Fibroblast of upper back skin (primary cell): ENCODE measurements at places on chromosomes 2 and 18.
A peak's percentile ranks its signal among the peaks of the same experiment; 100 is the strongest.

DNA sequence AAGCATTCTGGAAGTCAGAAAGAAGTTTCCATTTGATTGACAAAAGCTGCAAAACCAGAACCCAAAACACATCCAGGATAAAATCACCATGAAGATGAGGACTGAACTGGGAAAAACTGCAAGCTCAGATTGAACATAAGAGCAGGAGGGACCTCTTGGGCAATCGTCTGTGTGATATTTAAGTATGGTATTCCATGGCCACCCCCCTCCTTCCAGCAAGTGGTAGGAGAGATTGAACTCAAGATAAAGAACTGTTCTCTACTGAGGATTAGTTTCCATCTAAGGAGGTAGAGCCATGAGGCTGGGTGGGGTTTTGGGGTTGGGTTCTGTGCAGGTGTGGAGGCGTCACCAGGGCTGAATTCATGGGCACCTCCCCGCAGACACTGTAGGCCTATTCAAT is 251.1 kb downstream of the NCKAP5 start:
- DNase-seq, result no peak

DNA sequence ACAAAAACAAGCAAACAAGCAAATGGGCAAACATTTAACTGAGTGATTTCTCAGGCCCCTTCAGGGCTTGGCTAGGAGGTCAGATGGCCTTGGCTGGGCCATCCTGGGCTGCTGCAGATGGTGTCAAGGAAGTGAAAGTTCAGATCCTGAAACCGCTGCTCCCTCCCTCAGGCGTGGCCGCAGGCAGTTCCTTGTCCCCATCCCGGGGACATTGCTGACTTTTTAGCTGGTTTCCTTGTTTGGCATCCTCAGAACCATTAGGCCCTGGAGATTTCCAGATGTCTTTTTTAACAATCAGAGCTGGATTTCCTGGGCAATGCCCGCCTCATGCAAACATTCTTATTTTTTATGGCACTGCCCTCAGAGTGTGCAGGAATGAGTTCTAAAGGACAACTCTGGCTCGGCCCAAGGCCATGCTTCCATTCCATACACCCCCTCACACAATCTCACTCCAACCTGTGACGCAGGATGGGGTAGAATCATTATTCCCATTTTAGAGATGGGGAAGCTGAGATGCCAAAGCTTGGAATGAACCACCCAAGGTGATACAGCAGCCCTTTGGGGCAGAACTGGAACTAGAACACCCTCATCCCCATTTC is 86.1 kb upstream of the ZCCHC2 start:
- DNase-seq, result no peak

GRCh38 chr18:56162311-56163265 is 475.8 kb downstream of the TXNL1 start:
- DNase-seq, result no peak

GRCh38 chr2:190311893-190312634 is 7.6 kb downstream of the HIBCH start:
- DNase-seq, result no peak

- DNase-seq, result no peak
Measured at GRCh38 chr18:41545091-41545888, 409.7 kb upstream of the PIK3C3 start.

GRCh38 chr2:71428472-71429383 is 24.6 kb upstream of the DYSF start:
- no peak for DNase-seq

GRCh38 chr2:224524657-224525056 is 60.5 kb downstream of the CUL3 start:
- DNase-seq, result no peak

- DNase-seq, result no peak
Measured at GRCh38 chr2:129347486-129348217, 631.8 kb upstream of the RAB6C start.

DNA sequence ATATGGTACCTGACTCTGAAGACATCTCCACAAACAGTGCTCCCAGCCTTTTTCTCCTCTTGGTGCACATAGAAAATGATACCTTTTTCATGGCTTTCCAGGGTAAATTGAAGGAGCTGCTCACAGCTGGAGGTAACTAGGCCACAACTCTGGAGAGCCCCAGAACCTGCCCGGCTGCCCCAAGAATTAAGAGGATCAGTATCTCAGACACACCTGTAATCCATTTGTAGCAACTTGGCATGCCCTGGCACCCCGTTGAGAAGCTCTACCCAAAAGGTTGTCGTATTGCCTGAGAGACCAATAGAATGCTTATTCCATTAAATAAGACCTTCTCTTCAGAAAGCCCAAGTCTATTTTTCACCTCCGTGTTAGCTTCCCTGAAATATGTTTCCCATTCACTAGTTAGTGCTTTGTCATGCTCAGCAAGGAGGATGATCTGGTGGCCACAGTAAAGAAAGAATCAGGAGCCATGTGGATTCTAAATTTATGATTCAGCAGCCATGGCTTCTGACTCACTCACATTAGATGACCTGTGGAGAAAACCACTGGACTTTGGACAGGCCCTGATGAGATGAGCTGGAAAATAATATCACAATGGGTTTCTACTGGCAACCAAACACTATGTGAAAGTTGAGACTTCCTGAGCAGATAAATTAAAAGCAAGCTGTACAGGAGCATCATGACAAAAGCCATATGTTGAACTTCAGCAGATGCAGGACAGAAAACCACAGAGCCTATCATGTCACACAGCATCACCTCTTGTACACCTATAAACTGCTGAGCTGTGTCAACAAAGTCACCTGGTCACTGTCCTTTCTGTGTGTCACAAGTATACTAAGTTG is 253.3 kb upstream of the OSR1 start:
- DNase-seq, result peak; percentile 98

- DNase-seq, result no peak
Measured at GRCh38 chr2:74005786-74006185, 21.1 kb downstream of the TET3 start.

- DNase-seq, result no peak
Measured at GRCh38 chr2:230915319-230915718, 9.7 kb downstream of the GPR55 start.

DNA sequence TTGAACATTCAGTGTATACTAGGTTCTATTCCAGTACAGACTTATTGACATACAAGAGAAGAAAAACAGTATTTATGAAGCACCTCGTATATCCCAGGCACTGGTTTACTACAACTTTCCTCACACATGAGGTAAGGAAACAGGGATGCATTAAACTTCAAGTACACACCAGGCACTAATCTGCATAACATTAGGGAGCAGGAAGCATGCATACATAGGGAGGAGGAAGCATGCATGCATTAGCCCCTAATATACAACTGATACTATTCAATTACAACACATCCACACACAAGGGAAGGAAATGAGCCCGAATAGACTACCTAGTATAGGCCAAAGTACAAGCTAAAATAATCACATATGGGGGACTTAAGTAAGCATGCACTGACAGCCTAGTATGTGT is 525.3 kb downstream of the SUCLG1 start:
- no peak for DNase-seq

DNA sequence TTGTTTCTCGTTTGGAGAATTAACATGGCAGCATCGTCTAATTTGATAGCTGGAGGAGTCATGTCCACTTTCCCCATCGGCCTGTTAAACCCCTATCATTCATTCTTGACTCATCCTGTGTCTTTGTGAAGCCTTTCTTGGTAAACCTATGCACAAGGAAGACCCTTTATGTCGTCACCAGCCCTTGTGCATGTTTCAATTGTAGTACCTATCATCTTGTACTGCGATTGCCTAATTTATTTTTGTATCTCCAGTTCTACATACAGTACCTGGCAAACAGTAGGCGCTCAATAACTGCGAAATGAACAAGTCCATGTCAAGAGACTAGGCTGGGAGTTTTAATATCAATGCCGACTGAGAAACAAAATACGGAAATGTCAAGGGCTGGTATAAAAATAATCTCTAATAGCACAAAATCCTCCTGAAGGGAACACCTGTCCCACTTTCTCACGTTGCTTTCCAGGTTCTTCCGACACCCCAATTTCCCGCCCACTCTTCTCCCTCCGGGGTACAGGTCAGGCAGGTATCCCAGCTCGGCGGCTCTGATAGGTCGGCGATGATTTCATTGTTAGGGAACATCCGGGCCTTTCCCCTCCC is 1.3 kb upstream of the PPM1B start:
- DNase-seq, result no peak

- DNase-seq, result peak; percentile 91
Measured at GRCh38 chr2:217248312-217248935, 388.6 kb upstream of the TNP1 start.

DNA sequence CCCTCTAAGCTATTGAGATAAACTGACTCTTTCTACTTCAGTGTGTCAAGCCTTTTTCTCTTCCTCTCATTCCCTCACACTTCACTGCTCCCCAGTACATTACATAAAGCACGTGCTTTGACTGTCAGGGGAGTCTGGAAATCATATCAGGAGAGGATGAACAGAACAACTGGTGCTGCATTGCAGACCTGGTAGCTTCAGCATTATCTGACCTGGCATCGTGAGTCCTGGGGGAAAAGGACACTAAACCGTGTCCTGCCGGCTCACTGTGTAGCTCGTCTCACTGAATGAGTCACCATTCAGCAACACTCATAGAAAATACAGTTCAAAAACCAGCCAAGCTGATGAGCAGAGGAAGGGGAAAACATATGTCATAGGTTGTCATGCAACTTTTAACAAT is 108.5 kb upstream of the UNC80 start:
- peak; percentile 33 for DNase-seq

GRCh38 chr2:15178946-15179345 is 382.2 kb downstream of the NBAS start:
- DNase-seq, result no peak

GRCh38 chr2:215678094-215678493 is 242.2 kb upstream of the FN1 start:
- no peak for DNase-seq

- DNase-seq, result no peak
Measured at GRCh38 chr2:102603904-102604303, 15.4 kb upstream of the SLC9A2 start.

DNA sequence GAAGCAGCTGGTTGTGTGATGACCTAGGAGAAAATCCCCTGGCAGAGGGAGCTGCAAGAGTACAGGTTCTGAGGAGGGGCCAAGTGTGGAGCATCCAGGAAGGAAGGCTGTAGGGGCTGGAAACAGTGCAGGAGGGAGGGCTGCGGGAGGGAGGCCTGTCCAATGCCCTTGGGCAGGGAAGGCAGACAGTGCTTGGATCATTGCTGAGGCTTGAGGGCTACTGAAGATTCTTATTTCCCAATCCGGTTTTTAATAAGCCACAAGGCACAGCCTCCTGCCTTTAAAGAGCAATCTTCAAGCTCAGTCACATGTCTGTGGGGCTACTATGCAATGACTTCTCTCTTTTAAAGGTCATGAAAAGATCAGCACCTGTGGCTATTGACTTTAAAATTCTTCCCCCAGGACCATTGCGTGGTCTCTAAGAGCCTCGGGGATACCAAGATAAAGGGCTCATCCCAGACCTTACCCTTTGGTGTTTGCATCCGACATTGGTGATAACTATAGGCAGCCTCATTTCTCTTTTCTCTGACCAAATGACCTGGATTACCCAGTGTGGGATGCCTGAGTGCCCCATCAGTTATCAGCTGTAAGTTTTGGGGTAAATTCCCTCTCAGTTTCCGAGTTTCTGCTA is 149.6 kb downstream of the DOCK10 start:
- no peak for DNase-seq

DNA sequence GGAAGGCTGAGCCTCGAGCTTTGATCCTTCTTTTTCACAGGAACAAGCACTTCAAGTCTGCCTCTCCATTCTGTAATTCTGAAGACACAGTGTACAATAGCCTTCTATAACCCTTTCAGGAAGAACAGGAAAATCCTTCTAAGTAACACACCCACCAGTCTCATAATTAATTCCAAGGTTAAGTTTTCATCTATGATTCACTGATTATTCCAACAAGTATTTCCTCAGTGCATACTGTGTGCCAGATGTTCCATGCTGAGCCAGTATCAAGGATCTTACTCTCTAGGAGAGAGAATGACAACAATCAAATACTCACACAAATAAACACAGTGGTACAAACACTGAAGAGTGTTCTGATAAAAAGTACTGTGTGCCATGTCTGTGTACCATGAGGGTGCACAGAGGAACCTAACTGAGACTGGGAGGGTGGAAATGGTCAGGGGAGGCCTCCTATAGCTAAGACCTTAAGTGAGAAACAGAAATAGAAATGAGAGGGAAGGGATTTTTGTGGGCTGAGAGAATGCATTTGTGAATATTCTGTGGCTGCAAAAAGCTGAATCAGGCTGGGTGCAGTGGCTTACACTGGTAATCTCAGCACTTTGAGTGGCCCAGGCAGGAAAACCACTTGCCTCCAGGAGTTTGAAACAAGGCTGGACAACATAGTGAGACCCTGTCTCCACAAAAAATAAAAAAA is 7.3 kb upstream of the MTLN start:
- peak; percentile 72 for DNase-seq

- DNase-seq, result no peak
Measured at GRCh38 chr2:183530333-183530901, 406.2 kb downstream of the NUP35 start.

GRCh38 chr2:195727106-195727505 is 70.1 kb downstream of the SLC39A10 start:
- DNase-seq, result no peak

DNA sequence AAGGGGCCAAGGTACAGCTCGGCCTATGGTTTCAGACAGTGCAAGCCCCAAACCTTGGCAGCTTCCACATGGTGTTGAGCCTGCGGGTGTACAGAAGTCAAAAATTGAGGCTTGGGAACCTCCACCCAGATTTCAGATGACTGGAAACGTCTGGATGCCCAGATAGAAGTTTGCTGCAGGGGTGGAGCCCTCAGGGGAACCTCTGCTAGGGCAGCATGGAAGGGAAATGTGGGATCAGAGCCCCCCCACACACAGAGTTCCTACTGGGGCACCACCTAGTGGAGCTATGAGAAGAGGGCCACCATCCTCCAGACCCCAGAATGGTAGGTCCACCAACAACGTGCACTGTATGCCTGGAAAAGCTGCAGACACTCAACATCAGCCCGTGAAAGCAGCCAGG is 15.0 kb upstream of the DNAH7 start:
- DNase-seq, result no peak

DNA sequence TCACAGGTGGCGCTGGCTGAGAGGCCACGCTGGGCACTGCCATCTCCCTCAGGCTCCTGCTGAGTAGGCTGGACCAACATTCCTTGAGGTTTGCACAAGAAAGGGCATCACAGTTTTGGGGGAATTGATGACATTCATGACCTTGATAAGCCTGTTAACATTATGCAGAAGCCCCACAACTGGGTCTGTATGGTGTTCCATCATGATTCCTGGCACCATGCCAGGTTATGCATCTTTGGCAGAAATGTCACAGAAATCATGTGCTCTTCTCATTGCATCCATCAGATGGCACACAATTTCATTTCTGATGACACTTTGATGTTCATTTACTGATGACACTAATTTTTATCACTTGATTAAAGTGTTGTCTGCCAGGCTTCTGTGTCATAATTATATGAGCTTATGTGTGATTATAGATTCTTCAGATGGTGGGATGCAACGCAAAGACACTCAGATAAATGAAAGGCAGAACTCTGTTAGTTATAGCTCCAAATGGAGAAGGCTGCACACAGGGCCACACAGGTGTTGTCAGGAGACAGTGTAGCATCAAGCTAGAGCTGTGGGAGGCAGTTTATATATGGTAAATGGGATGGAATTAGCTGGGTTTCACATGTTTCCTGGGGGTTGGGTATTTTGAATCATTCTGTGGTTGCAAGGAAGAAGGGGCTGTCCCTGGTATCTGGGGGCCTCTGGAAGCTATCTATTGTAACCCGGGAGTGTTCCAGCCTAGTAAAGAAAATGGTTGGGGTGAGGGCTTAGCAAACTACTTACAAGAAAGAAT is 191.3 kb downstream of the SLC39A10 start:
- no peak for DNase-seq
